ENCODE measurements at places on chromosomes 7 and 10. TPM values are rescaled to one million over a fixed set of nuclear protein-coding genes. Genes with fewer than 3 reads are reported as not detected.

GRCh38 chr7:100407285-100408180 lies 21.0 kb downstream of the ZCWPW1 start:
- DNase-seq: peak; percentile 88

Gene TUBB8
- total RNA-seq: not detected

Gene TBX20
- 6.4 TPM for total RNA-seq

Gene CCL24
- total RNA-seq: not detected

Gene BMPER
- total RNA-seq: 157 TPM

Gene SORCS1
- not detected for total RNA-seq

Measured in fibroblast of the aortic adventitia (primary cell).